ENCODE measurements at places on chromosomes 3 and 15. TPM values are rescaled to one million over a fixed set of nuclear protein-coding genes. Genes with fewer than 3 reads are reported as not detected.

Gene ZNF148
- total RNA-seq = 37.7 TPM

Gene AP3B2
- total RNA-seq = 0.59 TPM

Gene SYNPR
- total RNA-seq = not detected

Gene P2RY1
- total RNA-seq = 1.1 TPM

Gene PFKFB4
- 58.4 TPM for total RNA-seq

Gene CYP1A1
- 2.2 TPM for total RNA-seq

Gene CCR1
- total RNA-seq = 0.14 TPM

Gene LDHAL6B
- total RNA-seq = not detected

Gene RLBP1
- total RNA-seq = not detected

Gene PLCD1
- 13.5 TPM for total RNA-seq

Gene HHLA2
- 0.27 TPM for total RNA-seq

Gene CRYGS
- total RNA-seq = 1.7 TPM

Gene PCOLCE2
- total RNA-seq = 0.39 TPM

Gene FSIP1
- 0.32 TPM for total RNA-seq

Gene CELF6
- total RNA-seq = 0.37 TPM

Gene CASR
- 0.05 TPM for total RNA-seq

Gene LEKR1
- total RNA-seq = 0.37 TPM

Gene LRRC3B
- not detected for total RNA-seq

Gene SAXO2
- total RNA-seq = 6.9 TPM

Gene CLDN18
- total RNA-seq = not detected

Gene CHRM5
- not detected for total RNA-seq

Gene MYL3
- not detected for total RNA-seq

Gene LAMB2
- total RNA-seq = not detected

Gene ISL2
- not detected for total RNA-seq

Gene VGLL3
- total RNA-seq = not detected

Gene CERS3
- total RNA-seq = 0.41 TPM

Gene ITIH1
- total RNA-seq = not detected

Gene MST1R
- total RNA-seq = 0.86 TPM

Measured in activated CD4-positive, alpha-beta T cell treated with anti-CD3 and anti-CD28 coated beads for 36 hours (primary cell).